ENCODE measurements at places on chromosomes 2 and 18.

DNA sequence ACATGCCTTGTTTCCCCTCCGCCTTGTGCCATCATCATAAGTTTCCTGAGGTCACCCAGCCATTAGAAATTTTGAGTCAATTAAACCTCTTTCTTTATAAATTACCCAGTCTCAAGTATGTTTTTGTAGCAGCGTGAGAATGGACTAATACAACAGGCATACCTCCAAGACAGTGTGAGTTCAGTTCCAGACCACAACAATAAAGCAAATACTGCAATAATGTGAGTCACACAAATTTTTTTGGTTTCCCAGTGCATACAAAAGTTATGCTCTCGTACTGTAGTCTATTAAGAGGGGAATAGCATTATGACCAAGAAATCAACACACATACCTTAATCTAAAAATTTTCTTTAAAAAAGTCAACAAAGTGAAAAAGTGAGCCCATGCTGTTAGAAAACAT lies 217.2 kb downstream of the NR4A2 start:
- DNase-seq = no peak

GRCh38 chr2:235518322-235519090 lies 24.7 kb downstream of the AGAP1 start:
- no peak for DNase-seq

DNA sequence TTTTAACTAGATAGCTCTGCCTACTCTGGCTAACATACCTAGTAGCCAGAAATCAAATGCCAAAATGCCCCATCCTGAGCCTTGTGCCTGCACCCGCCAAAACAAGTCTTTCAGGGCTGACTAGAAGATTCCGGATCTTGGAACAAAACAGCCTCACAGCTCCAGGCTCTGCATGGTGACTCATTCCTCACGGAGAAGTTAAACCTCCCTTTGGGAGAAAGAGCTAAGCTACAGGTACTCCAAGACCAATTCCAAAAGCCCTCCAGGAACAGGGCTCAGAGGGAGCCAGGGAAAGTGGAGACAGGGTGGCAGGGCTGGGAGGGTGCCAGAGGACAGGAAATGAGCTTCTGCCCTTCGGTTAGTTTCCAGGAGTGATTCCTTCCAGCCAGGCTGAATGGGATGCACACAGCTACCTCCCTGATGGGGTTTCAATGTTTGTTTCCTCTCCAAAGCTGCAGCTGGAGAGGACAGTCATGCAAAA lies 295.6 kb downstream of the TNS1 start:
- DNase-seq = no peak

DNA sequence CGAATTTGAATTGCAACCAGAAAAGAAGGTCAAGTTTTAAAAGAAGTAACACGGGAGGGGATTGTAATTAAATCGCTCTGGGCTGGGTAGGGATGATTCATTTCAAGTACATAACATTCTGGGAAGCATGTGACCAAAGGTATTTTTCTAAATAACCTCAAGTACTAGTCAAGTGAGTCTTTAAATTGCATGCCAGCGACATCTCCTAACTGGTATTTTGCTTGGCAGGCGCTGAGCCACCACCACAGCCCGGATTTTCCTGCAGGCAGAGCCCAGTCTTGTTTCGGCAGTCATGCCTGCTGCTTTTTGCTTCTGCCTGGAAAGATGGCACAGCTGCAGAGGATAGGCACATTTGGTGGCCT lies 33.7 kb upstream of the NPAS2 start:
- DNase-seq = no peak

GRCh38 chr2:70160545-70160944 lies 30.3 kb downstream of the C2orf42 start:
- DNase-seq = no peak

DNA sequence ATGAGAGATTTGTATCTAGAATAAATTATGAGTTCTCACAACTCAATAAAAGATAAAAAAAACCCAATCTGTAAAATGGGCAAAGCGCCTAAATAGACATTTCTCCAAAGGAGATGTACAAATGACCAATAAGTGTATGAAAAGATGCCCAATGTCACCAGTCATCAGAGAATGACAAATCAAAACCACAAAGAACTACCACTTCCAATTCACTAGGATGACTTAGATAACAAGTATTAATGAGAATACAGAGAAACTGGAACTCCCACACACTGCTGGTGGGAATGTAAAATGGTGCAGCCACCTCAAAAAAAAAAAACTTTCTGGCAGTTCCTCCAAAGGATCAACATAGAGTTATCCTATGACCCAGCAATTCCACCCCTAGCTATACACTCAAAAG lies 17.4 kb upstream of the COL6A3 start:
- no peak for DNase-seq

Data from NCI-H2081 (cell line).